ENCODE measurements at places on chromosomes 7 and 10.
A peak's percentile ranks its signal among the peaks of the same experiment; 100 is the strongest.

GRCh38 chr10:79274279-79275104, 72.8 kb upstream of the PPIF start:
- no peak for DNase-seq

DNA sequence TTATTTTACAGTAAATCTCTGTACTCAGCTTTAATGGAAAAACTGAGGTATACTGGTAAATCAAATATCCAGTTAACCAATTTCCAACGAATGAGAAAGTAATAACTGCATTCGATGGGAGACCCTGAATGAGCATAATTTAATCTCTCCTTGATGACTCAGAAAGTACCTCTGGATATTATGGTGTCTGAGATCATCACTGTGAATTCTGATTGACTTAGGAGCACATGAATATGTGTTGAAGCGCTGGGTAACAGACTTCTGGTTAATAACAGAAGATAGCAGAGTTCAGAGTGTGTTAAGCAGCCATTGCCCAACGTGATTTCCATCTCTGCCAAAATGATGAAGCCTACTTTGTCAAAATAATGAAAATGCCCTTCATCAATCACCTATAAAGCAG, 116.6 kb downstream of the NRP1 start:
- DNase-seq = no peak

DNA sequence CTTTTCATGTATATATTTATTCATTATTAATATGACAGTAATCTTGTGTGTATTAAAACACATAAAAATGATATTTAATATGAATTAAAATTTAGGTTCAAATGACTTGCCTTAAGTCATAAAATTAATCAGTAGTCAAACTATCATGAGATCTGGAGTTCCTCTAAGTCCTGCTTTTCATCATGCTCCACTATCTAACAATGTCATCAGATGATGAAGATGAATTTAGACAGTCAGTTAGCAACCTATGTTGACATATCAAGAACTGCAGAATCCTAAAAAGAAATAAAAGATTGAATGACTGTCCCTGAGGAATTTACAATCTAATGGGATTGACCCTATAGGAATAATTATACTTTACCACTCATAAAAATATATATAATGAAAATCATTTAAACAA, 7.1 kb downstream of the CABCOCO1 start:
- no peak for DNase-seq

DNA sequence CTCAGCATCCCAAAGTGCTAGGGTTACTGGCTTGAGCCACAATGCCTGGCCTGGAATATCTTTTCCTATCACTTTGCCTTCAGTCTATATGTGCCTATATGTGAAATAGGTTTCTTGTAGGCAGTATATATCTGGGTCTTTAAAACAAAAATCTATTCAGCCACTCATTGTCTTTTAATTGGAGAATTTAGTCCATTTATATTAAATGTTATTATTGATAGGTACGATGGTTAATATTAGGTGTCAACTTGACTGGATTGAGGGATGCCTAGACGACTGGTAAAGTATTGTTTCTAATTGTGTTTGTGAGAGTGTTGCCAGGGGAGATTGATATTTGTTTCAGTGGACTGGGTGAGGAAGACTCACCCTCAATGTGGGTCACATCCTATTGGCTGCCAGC, 73.4 kb downstream of the FBXL13 start:
- DNase-seq = no peak

- DNase-seq = no peak
Observed at GRCh38 chr7:7790041-7790741, 71.8 kb upstream of the RPA3 start.

DNA sequence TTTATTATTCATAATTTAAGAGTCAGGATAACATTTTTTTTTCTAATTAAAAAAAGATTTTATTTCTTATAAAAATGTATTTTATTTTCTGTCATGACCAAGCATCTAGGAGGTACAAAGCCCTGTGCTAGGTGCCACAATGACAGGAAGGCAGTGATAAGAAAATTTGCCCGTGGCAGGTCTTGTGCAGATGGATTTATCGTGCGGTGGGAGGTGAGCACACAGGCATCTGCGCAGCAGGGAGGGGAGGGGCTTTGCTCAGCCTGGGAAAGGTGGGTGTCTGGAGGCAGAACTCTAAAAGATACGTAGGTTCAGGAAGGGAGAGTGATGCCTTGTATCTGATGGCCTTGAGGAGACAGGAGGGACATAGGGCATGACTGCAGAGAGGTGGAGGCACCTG, 115.6 kb downstream of the ABCA13 start:
- no peak for DNase-seq

DNA sequence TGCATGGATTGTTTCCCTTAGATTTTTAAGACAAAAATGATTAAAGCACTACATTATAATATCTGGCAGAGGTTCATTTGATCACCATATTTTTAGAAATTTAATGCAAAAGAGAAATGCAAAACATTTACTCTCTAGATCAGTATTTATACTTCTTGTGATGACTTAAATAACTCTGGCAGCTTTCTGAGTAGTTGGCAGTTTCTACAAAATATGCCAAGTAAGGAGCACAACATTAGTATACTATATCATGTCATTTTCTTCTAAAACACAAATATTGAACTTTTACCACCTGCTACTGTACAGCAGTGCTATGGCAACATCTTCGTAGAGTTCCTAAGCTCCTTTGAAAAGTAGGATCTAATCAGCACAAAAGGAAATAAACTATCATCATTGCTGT, 275.2 kb downstream of the PCDH15 start:
- no peak for DNase-seq

DNA sequence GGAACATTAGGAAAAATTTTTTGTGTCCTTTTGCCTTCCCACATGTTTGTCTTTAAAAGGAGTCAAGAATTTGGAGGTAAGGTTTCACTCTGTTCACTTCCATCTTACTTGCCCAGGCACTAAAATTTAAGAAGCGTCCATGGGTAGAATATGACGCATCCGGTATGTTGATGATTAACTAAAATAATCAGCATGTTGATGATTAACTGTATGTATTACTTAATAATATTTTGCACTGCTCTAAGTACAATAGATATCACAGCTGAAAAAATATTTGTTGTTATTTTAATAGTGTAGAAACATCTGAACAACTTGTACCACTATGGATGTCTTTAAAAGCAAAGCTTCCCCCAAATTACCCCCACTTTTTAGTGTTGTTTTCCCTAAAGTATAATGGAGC, 11.5 kb downstream of the ANKRD22 start:
- DNase-seq = no peak

- no peak for DNase-seq
Observed at GRCh38 chr10:14571866-14572507, 202.7 kb downstream of the FAM107B start.

- no peak for DNase-seq
Observed at GRCh38 chr7:105677817-105678573, 96.7 kb upstream of the EFCAB10 start.

DNA sequence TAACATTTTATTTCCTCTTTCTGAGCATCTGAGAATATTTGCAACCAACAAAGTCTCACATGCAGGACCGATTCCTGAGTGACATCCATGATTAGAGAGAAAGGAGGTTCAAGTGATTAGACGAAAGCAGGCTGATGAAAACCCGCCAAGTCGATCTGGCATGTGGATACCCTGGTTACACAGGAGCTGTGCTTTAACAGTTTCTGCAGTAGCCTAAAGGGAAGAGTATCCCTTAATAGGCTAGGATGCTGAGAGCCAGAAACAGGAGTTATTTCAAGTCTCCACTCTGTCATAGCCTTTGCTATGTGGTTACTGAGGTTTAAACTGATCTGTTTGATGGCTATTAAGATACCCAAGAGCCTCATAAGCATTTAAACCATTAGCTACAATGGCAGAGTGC, 82.5 kb downstream of the PRKCQ start:
- no peak for DNase-seq

DNA sequence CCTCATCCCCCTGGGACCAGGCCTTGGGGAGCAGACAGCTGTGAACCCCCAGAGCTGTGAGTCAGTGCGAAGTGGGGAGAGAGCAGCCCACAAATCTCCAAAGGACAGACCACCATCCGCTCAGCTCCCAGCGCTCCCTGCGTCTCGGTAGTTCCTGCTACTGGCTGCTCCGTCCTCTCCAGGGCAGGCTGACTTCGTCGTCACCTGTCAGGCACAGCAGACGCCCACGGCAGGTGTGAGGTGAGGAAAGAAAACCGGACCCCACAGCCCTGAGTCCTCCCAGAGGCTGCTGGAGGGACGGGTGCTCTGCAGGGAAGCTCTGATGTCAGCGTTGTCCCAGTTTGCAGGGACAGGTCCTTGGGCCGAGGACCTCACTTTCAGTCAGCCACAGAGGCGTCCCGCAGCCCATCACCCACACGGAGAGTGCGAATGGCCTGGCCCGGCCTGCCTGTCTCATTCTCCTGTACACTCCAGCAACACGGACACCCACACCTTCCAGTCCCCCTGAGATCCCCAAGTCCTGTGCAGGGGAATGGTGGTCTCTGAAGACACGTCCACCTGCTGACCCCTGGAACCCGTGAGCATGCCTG, 95.2 kb downstream of the DNAJB6 start:
- no peak for DNase-seq

- no peak for DNase-seq
Observed at GRCh38 chr7:22008683-22009082, 63.0 kb upstream of the CDCA7L start.

DNA sequence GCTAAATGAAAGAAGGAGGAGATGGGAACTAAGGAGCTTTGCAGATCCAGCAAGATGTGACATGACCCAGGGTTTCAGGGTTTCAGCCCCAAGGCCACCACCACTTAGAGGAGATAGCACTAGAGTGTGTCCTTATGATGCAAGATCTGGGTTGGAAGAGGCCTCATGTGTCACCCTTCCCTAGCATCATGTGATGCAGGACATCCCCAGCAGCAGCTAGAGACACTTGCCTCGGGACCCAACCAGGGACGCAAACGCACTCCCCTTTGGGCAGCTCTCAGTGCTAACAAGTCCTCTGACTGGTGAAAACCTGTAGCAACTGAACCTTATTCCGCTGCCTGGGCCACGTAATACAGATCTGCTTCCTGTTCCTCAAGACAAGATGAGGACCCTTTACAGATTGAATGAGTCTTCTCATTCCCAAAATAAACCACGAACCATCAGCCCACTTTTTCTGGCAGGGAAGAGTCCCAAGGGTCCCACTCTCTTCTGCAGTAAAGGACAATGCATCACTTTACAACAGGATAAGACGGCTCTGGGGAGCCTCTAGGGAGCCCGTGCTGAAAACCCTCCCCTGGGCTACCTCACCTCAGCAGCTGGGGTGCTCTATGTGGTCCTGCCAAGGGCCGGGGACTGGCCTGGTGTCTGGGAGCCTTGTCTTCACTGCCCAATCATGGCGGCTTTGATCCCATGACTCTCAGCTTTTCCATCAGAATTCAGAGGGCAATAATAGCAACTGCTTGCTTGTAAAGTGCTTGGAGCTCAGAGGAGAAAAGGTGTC, 44.8 kb upstream of the GDF10 start:
- DNase-seq = no peak

- no peak for DNase-seq
Observed at GRCh38 chr7:2568521-2569223, 9.9 kb downstream of the IQCE start.

DNA sequence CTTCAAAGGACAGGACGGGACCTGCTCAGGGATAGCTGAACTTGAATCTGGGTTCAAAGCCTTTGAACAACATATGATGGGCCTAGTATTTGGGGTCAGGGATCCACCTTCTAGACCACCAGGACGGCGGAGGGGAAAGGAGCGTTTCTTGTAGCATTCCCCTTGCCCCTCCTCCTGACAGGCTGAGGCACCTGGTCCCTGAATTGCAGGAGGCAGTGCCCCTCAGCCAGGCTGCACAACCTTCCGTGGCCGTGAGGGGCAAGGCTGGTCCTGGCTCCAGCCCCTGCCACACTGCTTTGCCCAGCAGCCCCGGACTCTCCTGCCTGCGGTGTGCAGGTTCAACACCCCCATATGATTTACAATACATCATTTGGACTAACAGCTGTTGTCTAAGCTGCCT, 58.1 kb downstream of the INSIG1 start:
- DNase-seq = no peak

DNA sequence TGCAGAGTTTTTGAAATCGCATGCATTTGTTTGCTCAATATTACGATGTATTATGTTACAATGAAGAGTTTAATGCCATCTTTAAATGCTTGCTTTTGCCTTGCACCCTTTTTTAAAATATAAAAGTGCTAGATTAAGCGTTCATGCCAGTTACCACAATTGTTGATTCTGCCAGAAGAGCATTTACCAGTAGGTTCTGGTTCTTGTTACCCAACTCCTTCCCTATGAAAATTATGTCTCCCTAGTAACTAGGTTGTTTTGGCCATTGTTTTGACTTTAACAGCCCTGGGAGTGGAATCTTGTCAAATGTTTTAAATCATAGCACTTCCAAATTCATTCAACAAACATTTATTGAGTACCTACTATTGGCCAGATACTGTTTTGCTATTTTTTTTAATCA, 32.8 kb upstream of the CDK14 start:
- no peak for DNase-seq

DNA sequence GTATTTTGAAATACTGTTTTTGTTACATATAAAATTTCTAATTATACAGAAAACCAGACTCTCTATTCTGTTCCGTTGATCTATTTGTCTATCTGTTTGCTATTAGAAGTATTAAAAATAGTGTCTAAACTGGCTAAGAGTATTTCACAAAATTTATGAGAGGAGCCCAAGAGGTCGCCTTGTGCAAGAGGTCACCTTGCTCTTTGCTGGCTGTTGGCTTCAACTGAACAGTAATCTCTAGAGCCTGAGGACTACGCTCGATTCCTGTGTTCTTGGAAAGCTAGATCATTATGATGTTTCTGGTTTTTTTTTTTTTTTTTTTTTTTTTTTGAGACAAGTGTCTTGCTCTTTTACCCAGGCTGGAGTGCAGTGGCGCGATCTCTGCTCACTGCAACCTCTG, 428.6 kb downstream of the LRMDA start:
- no peak for DNase-seq

GRCh38 chr7:155003376-155004214, 671 bp upstream of the PAXIP1 start:
- peak; percentile 66 for DNase-seq

- no peak for DNase-seq
Observed at GRCh38 chr7:105932835-105933477, 30.1 kb upstream of the CDHR3 start.

GRCh38 chr7:129993275-129993674, 40.5 kb upstream of the UBE2H start:
- no peak for DNase-seq

DNA sequence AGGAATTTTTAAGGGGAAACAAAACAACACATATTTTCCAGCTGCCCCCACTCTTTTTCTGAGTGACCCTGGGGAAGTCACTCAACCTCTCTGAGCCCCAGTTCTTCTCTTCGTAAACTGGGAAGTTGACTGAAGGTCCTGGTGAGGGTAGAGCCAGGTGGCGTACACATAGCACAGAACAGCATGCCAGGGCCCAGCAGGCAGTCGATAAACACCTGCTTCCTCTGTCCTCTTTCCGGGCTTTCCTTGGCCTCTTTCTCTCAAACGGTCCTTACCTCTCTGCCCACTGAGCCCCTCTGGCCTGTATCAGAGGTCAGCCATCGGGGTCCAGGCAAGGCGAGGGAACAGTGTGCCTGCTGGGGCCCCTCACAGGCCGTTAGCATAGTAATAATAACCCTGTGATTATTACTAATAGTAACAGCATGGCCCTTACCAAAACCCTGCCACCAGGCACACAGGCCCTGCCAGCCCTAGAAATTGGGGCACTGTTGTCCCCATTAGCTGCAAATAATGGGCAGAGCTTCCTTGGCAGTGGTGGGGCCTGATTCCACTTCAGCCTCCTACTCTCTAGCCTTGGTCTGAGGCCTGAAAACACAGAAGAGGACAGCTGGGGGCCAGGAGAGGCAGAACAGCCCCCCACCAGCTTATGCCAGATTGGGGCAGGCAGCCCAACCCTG, 37.3 kb upstream of the SLC29A3 start:
- no peak for DNase-seq

GRCh38 chr10:77877441-77878344, 48.9 kb downstream of the DLG5 start:
- no peak for DNase-seq

GRCh38 chr7:95593343-95593742, 3.0 kb downstream of the PDK4 start:
- no peak for DNase-seq
